ENCODE measurements at places on chromosomes 11 and 22.

- DNase-seq: no peak
Measured at GRCh38 chr11:122261546-122261945, 145.5 kb upstream of the BLID start.

GRCh38 chr11:44550123-44550522 is 15.3 kb upstream of the CD82 start:
- no peak for DNase-seq

DNA sequence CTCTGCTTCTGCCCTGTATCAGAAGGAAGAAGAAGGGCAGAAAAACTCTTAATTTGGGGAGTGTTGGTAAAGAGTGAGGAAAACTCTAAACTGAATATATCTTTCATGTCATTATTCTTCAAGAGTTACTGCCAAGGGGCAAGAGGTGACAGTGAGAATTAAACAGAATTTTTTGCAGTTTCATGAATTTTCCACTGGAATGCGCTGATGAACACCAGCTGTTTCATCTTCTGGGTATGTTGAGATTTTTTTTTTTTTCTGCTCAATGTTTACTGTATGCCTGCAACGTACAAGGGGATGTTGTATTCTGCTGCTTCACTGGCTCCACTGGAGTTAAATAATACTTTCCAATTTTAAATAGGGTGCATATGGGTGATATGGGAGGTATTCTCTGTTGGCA is 117.8 kb downstream of the FAM76B start:
- DNase-seq: no peak

DNA sequence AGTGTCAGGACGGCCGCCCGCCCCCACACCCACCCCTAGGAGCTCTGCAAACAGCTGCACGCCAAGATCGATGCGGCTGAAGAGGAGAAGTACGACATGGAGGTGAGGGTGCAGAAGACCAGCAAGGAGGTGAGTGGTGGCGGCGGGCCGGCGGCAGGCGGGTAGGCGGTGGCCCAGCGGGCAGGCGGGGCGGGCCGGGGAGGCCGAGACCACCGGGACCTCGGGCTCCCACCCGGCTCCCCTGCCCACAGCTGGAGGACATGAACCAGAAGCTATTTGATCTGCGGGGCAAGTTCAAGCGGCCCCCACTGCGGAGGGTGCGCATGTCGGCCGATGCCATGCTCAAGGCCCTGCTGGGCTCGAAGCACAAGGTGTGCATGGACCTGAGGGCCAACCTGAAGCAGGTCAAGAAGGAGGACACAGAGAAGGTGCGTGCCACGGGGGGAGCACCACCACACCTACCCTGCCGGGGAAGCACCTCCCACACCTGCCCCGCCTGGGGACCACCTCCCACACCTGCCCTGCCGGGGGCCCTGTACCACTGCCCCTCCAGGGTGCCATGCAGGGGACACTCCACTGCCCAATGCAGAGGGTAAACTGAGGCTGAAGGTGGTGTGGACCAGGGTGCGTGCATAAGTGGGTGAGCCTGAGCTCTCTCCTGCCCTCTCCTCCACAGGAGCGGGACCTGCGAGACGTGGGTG is 2.1 kb downstream of the TNNI2 start:
- no peak for DNase-seq

- DNase-seq: no peak
Measured at GRCh38 chr11:101442936-101443521, 140.8 kb downstream of the TRPC6 start.

- DNase-seq: no peak
Measured at GRCh38 chr22:27329131-27329850, 472.3 kb downstream of the MN1 start.

All from NCI-H2081 treated with DMSO at 0.1 percent for 48 hours (cell line).